T-helper 9 cell (primary cell): ENCODE measurements at places on chromosomes 1 and 21.
A peak's percentile ranks its signal among the peaks of the same experiment; 100 is the strongest.

- no peak for DNase-seq
These were observed at the start of gene MCM3AP for GRCh38 chr21:46285206-46285661. Gene MCM3AP (minus strand): TSS chr21:46285611. CDS start chr21:46285286, 325 bp downstream.

GRCh38 chr1:203140743-203141520, 13.4 kb downstream of the ADORA1 start:
- no peak for DNase-seq

DNA sequence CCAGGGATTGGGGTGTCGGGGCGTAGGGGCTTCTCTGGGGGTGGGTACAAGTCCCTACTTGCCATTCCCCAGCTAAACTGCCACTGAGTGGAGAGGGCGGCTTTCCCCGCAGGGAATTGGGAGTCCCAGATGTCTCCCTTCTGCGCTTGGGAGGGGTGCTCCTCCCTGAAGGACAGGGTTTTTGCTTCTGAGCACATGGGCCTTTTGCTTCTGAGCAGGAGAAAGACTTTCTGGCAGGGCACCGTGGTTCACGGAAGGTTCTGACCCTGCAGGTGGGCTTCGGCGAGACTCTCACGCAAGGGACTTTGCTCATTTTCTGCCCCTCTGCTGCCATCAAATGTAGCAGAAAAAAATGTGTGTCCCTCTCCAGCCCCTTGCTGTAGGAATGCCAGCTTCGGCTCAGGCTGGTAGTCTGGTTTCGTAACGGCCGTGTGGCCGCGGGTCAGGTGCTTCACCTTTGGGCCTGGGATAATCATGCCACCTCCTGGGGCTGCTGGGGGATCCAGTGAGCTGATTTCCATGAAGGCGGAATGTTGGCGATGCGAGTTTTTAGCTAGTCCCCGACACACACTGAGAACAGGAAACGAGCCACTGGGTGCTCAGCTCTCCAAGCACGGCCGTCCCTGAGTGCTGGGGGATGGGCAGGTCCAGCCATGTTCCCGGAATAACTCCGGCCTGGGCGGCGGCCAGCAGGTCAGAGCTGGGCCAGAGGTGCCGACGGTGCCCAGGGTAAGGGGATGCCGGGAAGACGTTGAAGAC, 364.0 kb downstream of the CAMTA1 start:
- no peak for DNase-seq

DNA sequence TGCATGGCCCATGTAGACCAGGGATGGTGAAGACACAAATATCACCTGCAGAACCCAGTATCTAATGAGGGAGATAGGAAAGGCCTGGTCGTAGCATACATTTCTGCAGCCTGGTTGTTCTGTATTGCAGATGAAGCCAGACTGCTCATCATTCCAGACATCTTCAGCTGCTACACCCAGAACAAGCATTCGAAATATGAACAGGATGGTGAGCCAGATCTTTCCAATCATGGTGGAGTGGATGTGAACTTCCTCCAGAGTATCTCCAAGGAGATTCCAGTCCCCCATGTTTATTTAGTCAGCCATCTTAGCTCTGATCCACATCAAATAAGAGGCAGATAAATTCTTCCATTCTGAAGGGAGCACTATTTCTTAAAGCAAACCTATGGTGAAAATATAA, 2.7 kb upstream of the MYCBP start:
- no peak for DNase-seq

GRCh38 chr1:168136709-168137514, at the start of gene GPR161:
Gene GPR161 (minus strand): TSS chr1:168136930. CDS start chr1:168104850, 32,080 bp downstream.
- peak; percentile 14 for DNase-seq

DNA sequence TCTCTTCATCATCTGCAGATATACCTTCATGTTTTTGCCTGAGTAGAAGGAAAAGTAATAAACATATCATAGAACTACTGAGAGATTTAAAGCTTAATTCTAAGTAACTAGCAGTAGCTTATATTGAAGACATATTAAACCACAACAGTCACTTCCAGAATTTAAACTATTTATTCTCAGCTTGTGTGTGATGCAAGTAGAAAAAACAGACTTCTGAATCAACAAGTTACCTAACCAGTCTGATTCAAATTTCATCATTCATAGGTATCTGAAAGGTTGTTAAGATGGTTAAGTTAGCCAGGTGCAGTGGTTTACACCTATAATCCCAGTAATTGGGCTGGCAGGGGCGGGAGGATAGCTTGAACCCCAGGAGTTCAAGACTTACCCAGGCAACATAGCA, 41.9 kb downstream of the SPAG17 start:
- no peak for DNase-seq

DNA sequence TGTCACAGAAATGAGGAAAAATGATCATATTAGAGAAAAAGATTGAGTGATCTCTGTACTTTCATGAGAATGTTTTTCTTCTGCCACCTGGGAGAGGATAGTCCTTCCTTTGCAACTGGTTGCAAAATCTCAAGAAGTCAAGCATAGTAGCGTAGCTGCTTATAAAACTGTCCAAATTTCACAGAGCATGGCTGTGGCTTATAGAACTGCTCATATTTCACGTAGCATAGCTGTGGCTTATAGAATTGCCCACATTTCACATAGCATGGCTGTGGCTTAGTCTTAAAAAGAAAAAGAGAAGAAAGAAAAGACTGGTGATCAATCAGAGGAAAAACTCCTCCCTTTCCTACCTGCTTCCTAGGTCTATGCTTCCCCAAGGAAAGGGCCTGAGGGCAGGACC, 329.5 kb downstream of the SIPA1L2 start:
- DNase-seq: no peak

- DNase-seq: no peak
These were observed 7.3 kb upstream of the APCS start for GRCh38 chr1:159580340-159580739.

DNA sequence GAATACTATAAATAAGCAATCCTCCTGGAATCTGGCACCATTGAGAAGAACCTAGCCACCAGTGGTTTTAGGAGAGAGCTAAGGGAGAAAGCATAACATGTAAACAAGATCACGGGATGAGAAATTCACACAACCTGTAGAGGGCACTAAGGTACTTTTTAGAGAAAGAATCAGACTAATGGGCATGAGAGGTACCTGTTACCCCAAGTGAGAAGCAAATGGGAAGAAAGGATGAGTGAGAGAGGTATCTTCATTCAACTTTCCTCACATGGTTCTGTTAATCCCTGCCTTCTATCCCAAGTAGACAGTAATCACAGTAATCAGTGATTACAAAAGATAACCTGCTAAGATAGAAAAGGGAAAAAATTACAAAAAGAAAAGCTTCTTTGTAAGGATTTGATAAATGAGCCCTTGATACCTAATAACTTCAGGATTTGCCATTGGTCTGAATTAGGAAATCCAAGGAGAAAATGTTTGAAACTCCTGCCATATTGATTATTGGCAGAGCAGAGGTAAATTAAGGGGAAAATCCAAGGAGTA, 251.1 kb upstream of the ADGRL2 start:
- no peak for DNase-seq

GRCh38 chr1:115832651-115833050, 8.3 kb downstream of the NHLH2 start:
- DNase-seq: no peak

GRCh38 chr1:11362547-11363021, 89.6 kb downstream of the UBIAD1 start:
- no peak for DNase-seq

DNA sequence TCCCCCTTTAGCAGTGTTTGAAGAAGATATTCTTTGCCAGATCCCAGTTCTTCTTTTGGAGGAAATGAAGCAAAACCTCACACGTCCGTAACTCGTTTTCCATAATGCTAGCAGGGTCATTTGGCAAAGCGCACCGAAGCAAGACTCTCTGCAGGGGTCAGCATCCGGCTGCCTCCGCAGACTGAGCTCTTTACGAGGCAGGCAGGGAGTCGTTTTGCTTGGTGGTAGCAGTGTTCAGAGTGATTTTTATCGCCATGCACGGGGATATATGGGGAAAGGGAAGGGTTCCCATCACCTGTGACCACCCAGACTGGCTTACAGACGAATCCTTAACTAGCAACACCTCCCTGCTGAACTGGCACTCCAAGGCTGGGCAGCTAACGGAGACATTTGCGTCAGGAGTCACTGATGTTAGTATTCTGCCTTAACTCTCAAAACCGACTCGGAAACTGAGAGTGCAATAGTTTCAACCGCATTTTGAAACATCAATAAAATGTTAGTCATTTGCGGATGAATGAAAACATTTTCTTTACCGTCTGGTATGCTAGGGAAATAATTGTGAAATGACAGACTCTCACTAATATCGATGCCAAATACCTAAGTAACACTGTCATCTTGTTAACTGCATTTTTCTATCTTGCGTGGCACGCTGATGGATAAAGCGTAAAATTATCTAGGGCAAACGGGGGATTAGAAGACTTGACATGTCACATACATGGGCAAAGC, 2.2 kb upstream of the NEGR1 start:
- DNase-seq: no peak

DNA sequence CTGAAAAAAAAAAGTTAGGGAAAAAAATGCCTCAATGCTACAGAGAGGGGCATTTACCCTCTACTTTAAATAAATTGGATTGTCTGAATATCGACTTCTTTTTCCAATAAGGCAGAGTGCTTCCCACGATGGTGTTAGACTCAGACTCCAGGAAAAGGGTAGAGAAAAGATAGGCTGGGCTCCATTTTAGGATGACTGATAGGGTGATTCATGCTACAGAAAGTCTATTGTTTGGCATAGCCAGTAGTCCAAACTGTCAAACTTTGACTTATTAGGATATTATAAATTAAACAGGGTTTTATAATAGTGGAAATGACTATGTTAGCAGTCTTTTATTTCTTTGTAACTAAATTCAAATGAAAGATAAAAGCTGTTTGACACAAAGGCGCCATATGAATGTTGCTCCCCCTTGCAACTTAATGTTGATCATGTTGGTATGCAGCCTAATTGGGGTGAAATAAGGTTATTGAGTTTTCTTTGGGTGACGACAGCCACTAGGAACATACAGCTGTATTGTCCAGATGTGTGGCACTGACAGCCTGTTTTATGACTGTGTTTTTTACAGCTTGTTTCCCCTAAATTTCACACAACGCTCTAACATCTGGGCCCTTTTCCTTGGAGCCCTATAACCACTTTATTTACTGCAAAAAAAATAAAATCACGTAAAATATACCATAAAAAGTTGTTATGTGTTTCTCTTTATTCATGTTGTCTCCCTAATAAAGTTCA, 69.3 kb downstream of the SPAG17 start:
- no peak for DNase-seq

DNA sequence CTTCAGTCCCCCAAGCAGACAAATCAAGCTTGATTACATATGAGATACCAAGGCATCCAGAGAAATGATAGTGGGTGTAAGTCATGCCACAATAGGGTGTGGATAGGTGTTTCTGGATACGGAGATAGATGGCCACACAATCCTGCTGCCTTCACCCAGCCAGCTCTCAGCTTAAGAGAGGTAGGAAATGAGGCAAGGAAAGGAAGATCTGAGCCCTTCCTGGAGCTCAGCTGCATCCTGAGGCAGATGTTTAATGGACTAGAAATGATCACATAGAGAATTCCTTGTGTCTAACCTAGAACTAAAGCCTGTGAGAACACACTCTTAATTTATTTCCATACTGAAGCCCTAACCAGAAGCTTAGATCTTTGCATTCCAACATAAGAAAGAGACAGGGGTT, 210.3 kb downstream of the ST6GALNAC3 start:
- no peak for DNase-seq

DNA sequence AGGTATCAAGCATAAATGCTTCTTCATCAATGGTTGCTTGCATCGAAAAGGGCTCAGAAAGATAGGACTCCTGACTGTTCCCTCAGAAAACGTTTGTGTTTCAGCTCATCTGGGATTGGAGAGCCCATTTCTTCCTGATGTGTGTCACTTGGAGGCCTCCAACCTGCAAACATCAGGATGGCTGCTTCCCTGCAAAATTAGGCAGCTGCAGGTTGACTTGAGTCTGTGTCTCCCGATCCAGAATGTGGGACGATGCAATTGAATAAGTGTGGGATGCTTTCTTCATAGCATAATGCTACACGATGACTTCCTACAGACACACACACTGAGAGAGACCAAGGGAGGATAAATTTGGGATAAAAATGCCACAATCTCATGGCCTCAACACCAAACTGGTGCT, 42.2 kb downstream of the OLIG1 start:
- no peak for DNase-seq

DNA sequence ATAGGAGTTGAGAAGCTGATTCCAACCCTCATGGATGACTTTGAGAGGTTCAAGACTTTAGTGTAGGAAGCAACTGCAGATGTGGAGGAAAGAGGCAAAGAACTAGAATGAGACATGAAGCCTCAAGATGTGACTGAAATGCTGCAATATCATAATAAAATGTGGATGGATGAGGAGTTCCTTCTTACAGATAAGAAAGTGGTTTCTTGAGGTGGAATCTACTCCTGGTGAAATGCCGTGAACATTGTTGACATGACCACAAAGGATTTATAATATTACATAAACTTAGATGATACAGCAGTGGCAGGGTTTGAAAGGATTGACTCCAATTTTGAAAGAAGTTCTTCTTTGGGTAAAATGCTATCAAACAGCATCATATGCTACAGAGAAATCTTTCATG, 28.8 kb downstream of the LTN1 start:
- DNase-seq: no peak

DNA sequence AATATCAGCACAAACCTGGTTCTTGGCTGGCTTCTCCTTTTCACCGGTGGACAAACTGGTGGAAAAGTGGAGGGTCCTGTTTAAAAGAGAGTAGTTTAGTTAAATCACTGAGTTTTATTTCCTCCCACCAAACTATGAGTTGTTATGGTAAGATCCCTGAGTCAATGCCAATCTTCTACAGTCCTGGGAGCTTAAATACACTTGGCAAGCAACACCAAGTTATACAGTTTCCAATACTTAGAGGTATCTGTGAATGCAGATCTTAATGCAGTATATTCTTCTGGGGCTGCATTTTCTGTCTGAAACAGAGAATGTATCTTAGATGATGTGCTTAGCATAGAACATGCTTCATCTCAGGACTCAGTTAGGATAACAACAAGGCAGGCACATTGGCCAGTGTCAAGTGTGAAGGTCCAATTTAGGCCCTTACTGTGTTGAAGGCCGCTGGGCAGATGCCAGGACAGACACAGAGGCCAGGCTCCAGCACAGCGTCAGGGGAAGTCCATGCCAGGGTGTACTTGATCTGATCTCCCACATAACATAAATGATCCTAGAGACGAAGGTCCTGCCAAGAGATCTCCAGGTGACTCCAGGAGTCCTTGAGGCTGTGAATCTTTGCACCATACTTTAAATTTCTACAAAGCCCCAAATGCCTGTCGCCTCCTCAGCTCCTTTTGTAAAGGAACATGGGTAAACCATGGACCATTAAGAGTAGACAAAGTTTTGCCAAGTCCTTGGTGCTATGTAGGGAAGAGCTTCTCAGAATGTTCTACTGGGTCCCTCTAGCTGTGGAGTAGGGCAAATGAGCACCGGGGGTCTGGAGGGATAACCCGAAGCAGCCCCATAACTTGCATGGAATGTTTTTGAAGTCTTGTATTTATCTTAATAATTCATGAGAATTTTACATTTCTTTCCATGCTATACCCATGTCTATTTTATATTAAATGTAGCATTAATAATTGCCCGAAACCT, 76.8 kb downstream of the KCNJ15 start:
- DNase-seq: no peak
